ENCODE measurements at places on chromosomes 12 and 14. TPM values are rescaled to one million over a fixed set of nuclear protein-coding genes. Genes with fewer than 3 reads are reported as not detected.

GRCh38 chr14:63663428-63664341 is 22.0 kb upstream of the WDR89 start:
- DNase-seq, result peak; percentile 83
- no peaks in the 10 kb centered on the region for H3K36me3 ChIP-seq
- H3K4me1 ChIP-seq, result 0 out of 2 replicates have a peak, but pooled peaks cover 4% of the 10 kb centered on the region
- H3K4me3 ChIP-seq, result no peak overlapping the region

DNA sequence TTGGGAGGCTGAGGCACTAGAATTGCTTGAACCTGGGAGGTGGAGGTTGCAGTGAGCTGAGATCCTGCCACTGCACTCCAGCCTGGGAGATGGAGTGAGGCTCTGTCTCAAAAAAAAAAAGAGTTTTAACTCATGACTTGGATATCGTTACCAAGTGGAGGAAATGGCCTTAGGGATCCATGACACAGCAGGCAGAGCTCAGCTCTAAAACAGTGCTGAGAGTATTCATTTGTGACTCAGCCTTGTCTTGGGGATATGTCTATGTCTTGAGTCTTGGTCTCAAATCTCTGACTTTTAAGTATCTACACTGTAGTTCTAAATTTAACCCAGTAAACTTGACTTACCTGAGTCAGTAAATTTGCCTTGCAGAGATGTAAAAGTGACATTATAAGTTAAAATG is 8.8 kb upstream of the PEX5 start:
- no peaks in the 10 kb centered on the region for H3K36me3 ChIP-seq
- peaks cover 3% of the 10 kb centered on the region for H3K4me1 ChIP-seq
- no peaks in the 10 kb centered on the region for H3K27me3 ChIP-seq
- no peak for DNase-seq
- H3K27ac ChIP-seq, result no peak overlapping the region

GRCh38 chr14:102538602-102539543 is 29.3 kb upstream of the ANKRD9 start:
- H3K27me3 ChIP-seq, result no peaks in the 10 kb centered on the region
- H3K4me1 ChIP-seq, result peaks cover 11% of the 10 kb centered on the region
- no peak for DNase-seq
- no peak overlapping the region for H3K4me3 ChIP-seq
- no peaks in the 10 kb centered on the region for H3K36me3 ChIP-seq
- H3K27ac ChIP-seq, result no peak overlapping the region

DNA sequence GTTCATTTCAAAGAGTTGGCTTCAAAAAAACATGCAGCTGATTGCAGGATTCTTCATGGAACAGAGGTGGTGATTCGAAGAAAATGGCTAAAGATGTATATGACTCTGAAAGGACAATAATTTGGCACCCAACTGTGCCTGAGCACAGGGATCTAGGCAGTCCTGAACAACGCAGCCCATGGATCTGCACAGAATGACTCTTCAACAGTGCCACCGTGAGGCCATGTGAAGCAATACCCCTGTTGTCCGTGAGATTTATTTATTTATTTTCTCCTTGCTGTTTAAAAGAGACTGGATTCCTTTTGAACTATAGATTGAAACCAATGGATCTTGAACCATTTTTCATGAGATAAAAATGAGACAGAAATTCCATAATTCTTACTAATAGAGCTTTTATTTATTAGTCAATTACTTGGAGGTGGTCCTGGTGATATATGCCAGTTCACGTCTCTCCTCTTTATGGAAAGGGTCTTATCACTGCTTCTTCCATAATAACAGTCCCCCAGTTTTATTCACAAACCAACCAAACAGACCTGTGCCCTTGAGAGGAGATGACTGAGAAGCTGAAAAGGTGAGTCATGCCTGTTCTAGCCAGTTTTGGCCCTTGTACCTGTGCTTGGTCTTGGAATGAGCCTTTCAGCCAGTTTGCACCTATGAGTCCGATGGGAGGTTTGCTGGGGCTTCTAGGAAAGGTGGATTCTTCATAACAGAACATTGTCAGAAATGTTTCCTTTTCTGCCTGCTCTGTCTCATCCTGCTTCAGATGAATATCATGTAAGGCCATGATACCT is 1598.3 kb downstream of the AACS start:
- no peaks in the 10 kb centered on the region for H3K4me1 ChIP-seq
- H3K4me3 ChIP-seq, result no peak overlapping the region
- no peaks in the 10 kb centered on the region for H3K36me3 ChIP-seq
- no peak overlapping the region for H3K27ac ChIP-seq
- H3K27me3 ChIP-seq, result no peaks in the 10 kb centered on the region

DNA sequence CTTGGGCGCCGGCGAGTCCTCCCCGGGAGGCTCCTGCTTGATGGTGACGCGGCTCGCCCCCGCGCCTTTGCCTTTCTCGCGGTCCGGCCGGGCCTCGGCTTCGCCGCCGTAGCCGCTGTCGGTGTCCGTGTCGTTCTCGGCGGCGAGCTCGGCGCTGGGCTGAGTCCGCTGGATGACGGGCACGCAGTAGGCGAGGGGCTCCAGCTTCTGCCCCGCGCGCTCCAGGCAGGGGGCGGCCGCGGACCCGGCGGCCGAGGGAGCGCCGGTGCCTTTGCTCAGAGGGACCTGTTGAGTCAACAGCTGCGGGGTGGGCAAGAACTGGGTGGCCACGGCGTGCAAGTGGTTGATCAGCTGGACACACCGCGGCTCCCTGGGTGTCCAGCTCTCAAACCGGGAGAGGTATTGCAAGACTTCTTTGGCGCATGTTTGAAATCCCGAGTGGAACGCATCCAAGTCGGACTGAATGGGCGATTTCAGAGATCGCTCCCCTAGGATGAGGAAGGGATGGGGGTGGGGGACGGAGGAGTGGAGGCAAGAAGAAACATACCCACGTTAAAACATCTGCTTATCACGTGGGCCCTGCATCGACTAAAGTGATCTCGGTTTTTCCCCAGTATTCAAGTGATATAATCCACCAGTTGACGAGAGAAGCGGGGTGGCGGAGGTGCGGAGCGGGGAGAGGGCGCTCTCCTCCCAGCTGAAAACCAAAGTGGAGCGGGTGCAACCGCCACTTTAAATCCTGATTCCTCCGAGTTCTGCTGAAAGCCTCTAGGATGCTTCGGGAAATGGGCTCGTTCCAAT is 2.0 kb downstream of the BHLHE41 start:
- H3K4me3 ChIP-seq, result peak overlapping the region; percentile 31
- no peaks in the 10 kb centered on the region for H3K36me3 ChIP-seq
- H3K27ac ChIP-seq, result no peak overlapping the region
- H3K27me3 ChIP-seq, result peaks cover 4% of the 10 kb centered on the region
- H3K4me1 ChIP-seq, result peaks cover 49% of the 10 kb centered on the region
- DNase-seq, result no peak

DNA sequence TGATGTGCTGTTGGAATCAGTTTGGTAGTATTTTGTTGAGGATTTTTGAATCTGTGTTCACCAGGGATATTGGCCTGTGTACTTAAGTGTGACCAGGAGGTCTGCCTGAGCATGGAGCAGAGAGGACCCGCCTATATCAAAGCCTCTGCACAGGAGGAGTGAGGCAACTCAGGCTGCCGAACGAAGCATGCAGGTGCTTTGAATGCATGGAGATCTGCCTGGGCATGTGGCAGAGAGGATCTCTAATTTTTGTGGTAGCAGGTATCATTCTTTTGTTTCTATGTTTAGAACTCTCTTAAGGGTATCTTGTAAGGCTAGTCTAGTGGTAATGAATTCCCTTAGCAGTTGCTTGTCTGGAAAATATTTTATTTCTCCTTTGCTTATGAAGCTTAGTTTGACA is 26.9 kb downstream of the RAB3IP start:
- H3K36me3 ChIP-seq, result 0 out of 2 replicates have a peak, but pooled peaks cover 4% of the 10 kb centered on the region
- H3K27me3 ChIP-seq, result no peaks in the 10 kb centered on the region
- H3K4me3 ChIP-seq, result no peak overlapping the region
- DNase-seq, result no peak

DNA sequence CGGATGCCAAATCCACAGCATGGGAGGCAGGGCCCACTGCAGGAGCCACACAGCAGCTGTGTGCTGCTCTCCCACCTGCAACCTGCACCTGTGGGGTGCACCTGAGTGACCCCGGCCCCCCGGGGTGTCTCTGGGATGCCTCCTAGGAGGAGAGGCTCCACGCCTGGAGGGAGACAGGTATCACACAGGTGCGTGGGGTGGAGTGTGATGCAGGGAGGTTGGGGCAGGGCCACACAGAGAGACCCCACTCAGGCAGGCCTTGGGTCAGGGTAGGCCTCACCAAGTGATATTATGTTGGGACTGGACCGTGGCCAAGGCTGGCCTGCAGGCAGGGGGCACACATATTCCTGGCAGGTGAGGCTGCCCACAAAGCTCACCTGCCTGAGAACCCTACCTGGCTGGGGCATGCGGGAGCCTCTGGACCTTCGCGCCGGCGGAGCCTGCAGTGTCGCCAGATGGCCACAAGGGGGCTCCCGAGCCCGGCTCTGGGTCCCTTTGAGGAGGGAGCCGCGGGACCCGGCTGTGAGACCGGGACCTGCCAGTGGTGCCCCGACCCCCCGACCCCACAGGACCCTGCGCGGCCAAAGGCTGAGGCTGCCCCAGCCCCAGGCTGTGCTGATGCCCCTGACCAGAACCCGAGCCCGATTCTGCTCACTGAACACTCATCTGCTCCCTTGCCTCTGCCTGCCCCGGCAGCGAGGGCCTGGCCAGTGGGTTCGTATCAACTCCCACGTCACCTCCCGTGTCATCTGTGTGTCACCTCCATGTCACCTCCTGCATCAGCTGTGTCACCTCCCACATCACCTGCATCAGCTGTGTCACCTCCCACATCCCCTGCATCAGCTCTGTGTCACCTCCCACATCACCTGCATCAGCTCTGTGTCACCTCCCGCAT is 11.4 kb downstream of the TMEM121 start:
- no peaks in the 10 kb centered on the region for H3K27me3 ChIP-seq
- no peak overlapping the region for H3K27ac ChIP-seq
- DNase-seq, result peak; percentile 89
- H3K4me1 ChIP-seq, result peaks cover 4% of the 10 kb centered on the region

DNA sequence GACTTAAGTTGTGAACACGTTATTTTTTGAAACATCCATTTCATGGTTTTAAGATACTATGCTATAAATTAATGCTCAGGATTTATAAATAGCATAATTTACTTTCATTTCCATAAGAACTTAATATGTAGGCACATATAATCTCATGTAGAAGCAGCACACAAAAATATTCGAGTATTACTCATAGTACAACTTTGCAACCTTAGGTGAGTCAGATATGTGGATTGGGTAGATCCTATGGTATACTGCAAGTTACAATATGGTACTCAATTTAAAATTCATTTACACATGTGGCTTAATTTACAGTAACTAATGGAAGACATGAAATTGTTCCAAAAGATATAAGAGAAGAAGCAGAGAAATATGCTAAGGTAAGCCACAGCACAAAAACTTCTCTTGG is 26.0 kb downstream of the PSMA3 start:
- no peak for DNase-seq
- no peak overlapping the region for H3K4me3 ChIP-seq
- peaks cover 91% of the 10 kb centered on the region for H3K36me3 ChIP-seq
- H3K27me3 ChIP-seq, result no peaks in the 10 kb centered on the region
- H3K4me1 ChIP-seq, result peaks cover 22% of the 10 kb centered on the region
- peak overlapping the region; percentile 61 for H3K27ac ChIP-seq

DNA sequence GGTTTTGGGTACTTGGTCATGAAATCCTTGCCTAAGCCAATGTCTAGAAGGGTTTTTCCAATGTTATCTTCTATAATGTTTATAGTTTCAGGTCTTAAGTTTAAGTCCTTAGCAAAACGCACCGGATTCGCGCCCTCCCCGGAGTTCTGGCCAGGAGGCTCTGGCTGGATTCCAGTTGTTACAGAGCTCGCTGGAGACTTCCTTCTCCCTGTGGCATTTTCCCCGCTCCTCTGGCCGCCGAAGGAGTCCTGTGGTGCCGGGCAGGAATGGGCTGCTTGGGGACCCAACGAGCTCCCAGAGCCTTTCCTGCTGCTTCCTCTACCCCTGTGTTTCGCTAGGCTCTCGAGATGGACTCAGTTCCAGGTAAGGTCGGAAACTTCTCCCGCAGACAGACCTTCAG is 335.9 kb downstream of the AEBP2 start:
- no peaks in the 10 kb centered on the region for H3K27me3 ChIP-seq
- no peak overlapping the region for H3K4me3 ChIP-seq
- H3K36me3 ChIP-seq, result no peaks in the 10 kb centered on the region
- no peak overlapping the region for H3K27ac ChIP-seq

DNA sequence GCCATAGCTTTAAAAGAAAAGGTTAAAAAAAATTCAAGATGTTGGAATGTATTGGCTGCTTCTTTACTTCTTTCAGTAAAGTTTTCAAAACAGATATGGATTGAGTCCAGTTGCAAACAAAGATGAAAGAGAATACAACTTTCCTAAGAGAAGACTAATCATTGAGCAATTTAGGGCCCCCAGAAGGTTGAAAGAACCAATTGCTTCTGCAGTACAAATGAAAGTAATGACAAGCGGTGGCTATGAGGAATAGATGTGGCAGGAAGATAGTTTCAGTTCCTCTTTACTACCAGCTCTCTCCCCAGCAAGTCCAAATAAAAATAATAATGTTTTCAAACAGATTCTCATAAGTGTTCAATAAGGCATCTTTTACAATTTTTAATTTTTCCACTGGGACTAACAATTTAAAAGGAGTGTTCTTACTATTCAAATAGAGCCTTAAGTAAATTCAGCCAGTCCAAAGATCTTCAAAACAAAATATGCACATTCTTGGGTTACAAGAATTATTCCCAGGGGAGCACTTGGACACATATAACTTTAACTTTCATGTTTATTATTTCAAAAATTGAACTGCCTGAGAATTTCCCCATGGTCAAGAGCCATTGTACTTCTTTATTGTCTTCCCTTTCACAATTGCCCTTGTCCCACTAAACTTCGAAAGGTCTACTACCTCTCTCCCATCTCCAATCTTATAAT is 62.3 kb upstream of the PPP1R12A start:
- no peak overlapping the region for H3K4me3 ChIP-seq
- peak; percentile 46 for DNase-seq
- H3K4me1 ChIP-seq, result no peaks in the 10 kb centered on the region
- no peaks in the 10 kb centered on the region for H3K27me3 ChIP-seq
- H3K27ac ChIP-seq, result no peak overlapping the region
- no peaks in the 10 kb centered on the region for H3K36me3 ChIP-seq

- no peak overlapping the region for H3K4me3 ChIP-seq
- DNase-seq, result no peak
- no peak overlapping the region for H3K27ac ChIP-seq
- H3K4me1 ChIP-seq, result no peaks in the 10 kb centered on the region
Measured at GRCh38 chr14:70828188-70828587, 18.9 kb upstream of the MAP3K9 start.

DNA sequence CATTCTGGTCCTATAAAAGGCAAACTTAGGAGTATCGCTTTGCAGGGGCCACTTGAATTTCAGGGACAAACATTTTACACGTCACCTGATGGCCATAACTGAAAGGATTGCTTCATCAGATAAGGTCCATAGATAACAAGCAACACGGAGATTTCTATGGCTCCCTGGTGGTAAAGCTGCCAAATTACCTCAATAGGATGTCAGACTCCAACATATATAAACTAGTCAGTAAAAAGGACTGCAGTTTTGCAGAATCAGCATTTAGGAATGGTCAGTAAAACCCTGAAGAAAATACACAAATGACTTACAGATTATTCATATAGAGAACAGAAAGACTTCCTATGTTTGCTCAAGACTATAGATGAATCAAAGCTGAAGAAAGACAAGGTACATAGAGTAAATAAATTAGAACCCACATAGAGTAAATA is 66.1 kb upstream of the GRIP1 start:
- no peak overlapping the region for H3K4me3 ChIP-seq
- H3K27me3 ChIP-seq, result no peaks in the 10 kb centered on the region
- DNase-seq, result no peak
- H3K27ac ChIP-seq, result no peak overlapping the region

Gene SDR9C7
- total RNA-seq, result not detected

Gene NTF3
- total RNA-seq, result not detected

Gene NFKBIA
- 27.6 TPM for total RNA-seq

Gene MIP
- not detected for total RNA-seq

Gene ART4
- total RNA-seq, result not detected

Gene PPP1R36
- total RNA-seq, result 0.18 TPM

Gene TCL1B
- total RNA-seq, result not detected

Gene KRT83
- not detected for total RNA-seq

Gene NGB
- total RNA-seq, result not detected

Gene BCL7A
- 75.5 TPM for total RNA-seq

Gene DACT1
- 0.11 TPM for total RNA-seq

Gene GPD1
- total RNA-seq, result 1.0 TPM

Data from Karpas-422 (cell line).